ENCODE measurements at places on chromosomes 1 and 21.

DNA sequence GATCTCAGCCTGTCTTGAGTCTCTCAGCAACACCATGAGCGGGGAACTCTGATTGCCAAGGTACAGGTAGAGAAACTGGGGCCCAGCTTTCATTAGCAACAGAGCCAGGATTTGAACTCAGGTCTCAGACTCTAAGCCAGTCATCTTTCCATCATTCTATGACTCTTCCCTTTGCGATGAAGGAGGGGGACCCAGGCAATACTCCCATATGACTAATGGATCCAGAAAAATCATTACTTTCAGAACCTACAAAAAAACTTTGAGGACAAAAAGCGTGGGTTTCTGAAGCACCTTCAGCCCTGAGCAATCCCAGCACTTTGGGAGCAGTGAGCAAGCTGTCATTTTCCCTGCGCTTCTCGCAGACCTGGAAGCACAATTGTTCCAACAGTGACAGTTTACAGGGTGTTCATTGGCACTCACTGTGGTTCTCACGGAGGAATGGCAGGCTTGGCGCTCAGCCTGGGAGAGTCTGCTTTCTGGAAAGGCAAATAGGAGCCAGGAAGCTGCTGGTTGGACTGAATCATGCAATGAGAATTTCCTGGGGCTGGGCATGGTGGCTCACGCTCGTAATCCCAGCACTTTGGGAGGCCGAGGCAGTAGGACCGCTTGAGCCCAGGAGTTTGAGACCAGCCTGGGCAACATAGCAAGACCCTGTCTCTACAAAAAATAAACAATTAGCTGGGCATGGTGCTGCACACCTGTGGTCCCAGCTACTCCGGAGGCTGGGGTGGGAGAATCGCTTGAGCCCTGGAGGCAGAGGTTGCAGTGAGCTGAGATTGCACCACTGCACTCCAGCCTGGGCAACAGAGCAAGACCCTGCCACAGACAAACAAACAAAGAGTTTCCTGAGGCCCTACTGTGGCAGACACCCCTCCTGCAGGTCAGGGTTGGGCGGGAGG is 40.1 kb downstream of the SLC2A7 start:
- DNase-seq: peak; percentile 52

- DNase-seq: no peak
These were observed 2.0 kb upstream of the NID1 start for GRCh38 chr1:236066828-236067386.

DNA sequence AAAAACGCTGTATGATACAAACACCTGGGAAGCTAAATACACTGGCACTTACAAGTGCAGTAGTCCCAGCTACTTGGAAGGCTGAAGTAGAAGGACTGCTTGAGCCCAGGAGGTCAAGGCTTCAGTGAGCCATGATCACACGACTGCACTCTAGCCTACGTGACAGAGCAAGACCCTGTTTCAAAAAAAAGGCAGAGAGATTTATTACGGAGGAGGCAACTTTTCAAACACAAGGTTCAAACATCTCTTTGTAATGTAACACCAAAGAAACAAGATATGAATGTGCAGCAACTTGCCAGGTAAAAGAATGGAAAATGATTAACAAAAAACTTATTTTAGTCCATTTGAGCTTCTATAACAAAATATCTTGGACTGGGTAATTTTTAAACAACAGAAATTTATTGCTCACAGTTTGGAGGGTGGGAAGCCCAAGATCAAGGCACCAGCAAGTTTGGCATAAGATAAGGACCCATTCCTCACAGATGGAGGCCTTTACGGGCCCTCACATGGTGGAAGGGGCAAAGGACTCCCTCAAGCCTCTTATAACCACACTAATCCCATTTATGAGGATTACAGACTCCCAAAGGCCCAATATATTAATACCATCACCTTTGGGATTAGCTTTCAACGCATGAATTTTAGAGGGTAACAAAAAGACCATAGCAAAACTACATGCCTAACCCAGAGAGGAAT is 73.3 kb downstream of the EVI5 start:
- no peak for DNase-seq

DNA sequence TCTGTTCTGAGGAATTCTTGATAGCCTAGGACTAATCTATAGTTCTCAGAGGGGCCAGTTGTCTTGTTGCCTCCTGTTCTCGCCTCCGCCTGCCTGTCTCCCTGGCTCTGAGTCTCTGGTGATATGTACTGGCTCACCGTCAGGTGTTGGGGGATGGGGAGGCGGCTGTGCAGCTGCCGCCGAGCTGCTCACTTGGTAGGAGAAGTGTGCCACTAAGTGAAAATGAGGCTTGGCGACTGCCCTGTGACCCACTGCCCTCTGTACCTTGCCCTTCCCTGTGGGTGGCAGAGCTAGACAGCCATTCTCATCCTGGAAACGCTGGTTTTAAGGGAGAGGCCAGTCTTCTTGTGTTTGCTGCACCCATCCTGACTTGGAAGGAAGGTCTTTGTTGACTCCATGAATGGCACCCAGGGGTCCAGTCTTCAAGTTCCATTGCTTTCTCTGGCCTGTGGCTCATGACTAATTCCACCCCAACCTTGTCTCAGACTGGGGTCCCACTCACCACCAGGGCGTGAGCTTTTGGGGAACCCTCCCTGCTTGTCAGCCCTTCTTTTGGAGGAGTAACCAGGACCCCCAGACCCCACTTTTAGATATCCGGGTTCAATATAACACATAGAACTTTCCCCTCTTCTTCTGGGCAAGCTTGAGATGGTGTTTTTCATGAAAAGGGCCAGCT is 120.6 kb downstream of the CACNA1E start:
- DNase-seq: no peak

DNA sequence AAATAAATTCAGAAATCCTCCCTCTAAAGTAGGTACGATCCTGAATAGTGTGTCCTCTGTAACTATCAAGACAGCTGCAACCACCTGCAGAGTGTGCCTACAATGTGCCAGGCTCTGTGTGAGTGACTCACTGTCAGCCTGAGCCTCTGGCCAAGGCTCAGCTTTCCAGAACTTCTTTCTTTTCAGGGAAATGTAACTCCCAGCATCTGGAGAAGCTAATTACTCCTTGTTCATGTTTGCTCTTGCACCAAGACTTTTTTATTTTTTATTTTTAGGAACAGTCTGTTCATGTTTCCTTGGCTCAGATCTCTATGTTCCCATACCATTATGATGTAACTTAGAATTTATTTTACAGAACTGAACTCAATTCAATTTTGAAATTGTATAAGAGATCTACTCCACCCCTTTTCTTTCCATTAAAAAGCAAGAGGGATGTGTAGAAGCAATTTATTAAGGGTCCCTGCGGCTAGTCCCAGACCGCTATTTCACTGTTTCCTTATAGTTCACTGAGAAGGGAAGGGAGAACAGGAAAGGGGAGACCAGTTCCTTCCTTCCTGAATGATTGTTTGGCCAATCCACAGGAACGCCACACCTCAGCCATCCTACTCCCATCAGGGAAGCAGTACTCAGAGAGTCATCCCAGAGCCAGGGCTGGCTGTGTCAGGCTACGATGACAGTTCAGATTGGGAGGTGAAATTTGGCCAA is 112.4 kb upstream of the ZNF648 start:
- DNase-seq: no peak

All from hypothalamus (tissue), 51 donors.